Putamen (tissue), 1 donor: ENCODE measurements at places on chromosomes 5 and 9.

GRCh38 chr9:126952205-126952977, 37.8 kb downstream of the RALGPS1 start:
- DNase-seq, result no peak

GRCh38 chr9:69469136-69469535, 144.1 kb downstream of the ENTREP1 start:
- no peak for DNase-seq

GRCh38 chr5:98843481-98843880, 70.0 kb downstream of the RGMB start:
- no peak for DNase-seq

DNA sequence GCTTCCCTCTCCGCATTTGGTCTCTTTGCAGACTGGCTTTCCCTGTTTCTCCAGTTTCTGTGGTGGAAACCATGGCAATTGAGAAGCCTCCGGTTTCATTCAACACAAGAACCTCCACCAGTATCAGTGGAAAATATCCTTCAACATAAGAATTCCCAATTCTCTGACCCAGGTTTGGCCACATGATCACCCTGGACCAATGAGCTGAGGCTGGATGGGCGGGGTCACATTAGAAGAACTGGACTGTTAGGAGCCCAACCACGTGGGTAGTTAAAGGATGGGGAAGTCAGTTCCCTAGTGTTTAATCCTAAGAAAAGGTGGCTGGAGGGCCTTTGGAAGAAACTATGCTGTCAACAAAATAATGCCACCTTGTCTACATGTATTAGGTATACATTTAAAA, 336.3 kb downstream of the DMRT2 start:
- no peak for DNase-seq

DNA sequence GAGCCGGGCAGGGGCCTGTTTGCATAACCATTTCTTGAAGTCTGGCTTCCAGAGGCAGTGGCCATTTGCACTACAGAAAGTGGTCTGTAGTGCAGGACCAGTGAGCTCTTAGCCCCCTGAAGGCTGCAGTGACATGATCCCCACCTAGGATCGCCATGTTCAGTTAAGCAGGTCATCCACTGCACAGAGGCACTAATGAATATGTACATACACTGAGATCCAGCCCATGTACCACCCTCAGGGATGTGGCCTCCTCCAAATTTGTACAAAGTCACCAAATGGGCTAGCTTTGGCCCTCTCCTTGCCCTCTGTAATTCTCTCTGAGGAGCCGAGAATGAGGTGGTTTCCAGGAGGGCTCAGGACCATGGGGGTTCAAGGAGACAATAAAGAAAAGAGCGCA, 8.3 kb upstream of the SUSD3 start:
- DNase-seq, result no peak

DNA sequence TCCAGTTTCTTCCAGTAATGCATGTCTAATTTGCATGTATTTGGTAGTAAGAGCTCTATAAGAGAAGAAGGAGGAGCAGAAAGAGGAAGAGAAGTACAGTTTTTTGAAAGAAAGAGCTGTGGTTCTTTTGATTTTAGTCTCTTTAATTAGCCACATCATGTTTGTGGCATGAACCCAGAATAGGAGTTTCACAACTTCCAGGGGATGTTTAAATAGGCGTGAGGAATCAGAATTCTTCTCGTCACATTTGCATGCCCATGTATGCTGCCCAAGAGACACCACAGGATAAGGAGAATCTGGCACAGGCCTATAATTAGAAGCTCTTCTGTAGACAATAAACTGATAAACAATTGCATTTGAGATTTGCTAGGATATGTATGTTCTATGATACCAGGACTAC, 78.7 kb downstream of the GAS1 start:
- DNase-seq, result no peak

DNA sequence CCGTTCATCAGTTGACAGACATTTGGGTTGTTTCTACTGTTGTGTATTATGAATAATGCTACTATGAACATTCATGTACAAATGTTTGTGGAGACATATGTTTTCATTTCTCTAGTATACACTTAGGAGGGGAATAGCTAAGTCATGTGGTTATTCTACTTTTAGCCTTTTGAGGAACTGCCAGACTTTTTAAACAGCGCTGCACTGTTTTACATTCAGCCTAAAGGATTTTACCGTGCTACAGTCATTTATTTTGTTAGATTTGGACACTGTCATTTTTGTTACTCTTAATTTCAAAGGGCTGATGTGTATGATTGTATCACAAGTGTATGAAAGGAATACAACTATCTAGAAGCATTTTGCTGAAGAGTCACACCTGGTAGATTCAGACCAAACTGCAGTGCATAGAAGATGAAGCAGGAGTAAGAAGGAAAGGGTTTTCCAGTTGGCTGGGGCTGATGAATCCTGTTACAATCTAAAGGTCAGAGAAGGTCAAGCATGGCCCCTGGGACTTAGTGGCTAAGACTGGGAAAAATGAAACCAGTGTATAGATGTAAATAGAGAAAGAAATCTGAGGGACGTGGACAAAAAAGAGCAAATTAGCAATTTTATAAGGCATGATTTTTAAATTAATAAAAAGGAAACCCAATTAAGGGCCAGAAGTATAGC, 509.7 kb downstream of the PSAT1 start:
- DNase-seq, result no peak

DNA sequence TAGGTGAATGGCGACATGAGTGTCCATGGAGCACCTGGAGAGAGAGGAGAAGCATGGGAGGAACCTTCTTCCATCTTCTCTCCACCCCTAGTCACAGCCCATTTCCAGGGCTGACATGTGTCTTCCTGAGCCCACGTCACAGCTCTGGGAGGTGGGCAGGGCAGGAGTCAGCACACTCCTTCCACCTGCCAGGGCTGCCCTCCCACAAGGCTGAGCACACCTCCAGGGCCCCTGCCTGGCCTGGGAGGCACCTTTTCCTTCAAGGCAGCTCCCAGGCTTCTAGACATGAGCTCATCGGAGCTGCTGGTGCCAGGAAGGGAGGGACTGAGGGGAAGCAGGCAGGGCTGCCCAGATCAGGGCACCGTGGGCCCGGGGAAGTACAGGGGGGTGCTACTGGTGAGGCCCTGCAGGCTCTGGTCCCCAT, 13.6 kb upstream of the SYNPO start:
- DNase-seq, result peak; percentile 81

GRCh38 chr9:33623658-33624586, 99.9 kb downstream of the ANKRD18B start:
- peak; percentile 60 for DNase-seq

GRCh38 chr5:78588507-78588906, 60.1 kb downstream of the LHFPL2 start:
- no peak for DNase-seq

DNA sequence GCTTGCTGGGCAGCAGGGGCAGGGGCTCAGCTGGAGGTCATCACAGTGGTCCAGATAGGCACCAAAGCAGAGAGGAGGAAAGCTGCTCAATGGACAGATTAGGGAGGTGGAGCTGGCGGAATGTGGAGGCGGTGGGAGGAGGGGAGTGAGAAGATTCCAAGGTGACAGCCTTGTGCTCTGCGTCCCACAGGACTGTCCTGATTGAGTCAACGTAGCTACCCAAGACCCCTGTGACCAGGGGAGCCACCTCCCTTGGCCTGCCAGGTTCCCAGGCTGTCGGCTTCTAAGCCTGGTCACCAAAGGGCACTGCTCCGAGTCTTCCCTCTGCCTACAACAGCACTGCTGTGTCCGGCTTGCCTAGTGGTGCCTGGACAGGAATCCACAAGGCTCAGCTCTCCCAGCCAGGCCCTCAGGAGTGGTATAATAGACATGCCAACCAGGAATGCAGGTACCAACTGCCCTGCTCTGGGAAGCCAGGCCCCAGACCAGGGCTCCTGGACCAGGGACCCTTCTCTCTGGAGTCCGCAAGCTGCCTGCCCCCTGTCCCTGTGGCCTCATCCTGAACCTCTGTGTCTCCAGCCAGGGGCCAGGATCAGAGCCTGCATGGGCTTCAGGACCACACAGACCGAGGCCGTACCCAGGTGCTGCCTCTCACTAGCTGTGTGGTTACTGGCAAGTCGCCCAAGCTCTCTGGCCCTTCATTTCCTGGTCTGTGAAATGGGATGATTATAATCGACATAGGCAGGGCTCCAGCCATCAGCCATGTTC, 67.9 kb downstream of the STK10 start:
- no peak for DNase-seq

- DNase-seq, result no peak
Observed at GRCh38 chr9:19533373-19533772, 124.6 kb downstream of the ACER2 start.

DNA sequence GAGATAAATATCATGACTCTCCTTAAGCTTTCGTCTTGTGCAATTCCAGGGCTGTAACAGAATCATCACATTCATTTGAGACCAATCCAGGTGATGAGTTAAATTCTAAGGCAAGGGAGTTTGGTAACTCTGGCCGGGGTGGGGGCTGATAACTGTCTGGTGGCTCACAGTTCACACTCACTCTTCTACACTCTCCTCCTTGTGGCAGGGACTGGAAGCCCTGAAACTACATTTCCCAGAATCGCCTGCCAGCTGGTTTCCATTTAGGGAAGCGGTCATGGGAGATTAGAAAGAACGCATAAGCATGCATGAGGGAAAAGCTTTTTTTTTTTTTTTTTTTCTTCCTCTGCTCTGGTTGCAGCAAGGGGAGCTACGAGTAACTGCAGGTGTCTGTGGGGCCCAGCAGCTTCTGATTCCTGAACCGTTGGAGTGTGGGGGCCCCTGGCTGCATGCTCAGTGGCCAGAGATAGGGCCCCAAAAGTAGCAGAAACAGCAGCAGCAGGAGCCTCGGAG, 154.8 kb upstream of the TBC1D2 start:
- peak; percentile 19 for DNase-seq

GRCh38 chr5:83204651-83205050, 127.3 kb downstream of the XRCC4 start:
- no peak for DNase-seq

DNA sequence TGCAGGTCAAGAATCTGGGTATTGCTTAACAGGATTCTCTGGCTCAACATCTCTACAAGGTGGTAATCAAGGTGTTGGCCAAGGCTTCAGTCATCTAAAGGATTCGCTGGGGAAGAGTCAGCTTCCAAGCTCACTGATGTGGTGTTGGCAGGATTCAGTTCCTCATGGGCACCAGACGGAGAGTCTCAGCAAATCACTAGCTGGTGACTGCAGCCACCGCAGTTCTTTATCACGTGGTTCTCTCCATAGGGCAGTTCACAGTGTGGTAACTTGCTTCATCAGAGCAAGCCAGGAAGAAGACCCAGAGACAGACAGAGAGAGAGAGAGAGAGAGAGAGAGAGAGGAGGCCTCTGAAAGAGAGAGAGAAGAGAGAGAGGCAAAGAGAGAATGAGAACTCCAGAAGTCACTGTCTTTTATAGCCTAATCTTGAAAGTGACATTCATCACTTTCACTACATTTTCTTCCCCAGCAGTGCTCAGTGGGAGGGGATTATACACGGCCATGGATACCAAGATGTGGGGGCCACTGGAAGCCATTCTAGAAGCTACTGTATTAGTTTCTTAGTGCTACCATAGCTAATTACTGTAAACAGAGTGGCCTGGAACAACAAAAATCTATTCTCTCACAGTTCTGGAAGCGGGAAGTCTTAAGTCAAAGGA, 109.2 kb upstream of the SMIM23 start:
- peak; percentile 6 for DNase-seq

DNA sequence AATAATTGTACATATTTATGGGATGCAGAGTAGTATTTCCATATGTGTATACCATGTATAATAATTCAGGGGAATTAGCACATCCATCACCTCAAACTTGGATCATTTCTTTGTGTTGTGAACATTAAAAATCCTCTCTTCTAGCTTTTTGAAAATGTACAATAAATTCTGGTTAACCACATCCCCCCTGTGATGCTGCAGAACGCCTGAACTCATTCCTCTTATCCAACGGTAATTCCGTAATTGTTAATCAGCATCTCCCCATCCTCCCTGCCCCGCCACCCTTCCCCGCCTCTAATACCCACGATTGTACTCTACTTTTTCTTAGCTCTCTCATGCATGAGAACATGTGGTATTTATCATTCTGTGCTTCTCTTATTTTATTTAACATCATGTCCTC, 127.7 kb upstream of the ANKRD55 start:
- no peak for DNase-seq

GRCh38 chr9:3954331-3955304, 345.2 kb downstream of the GLIS3 start:
- DNase-seq, result peak; percentile 37

GRCh38 chr5:141753971-141754713, 72.1 kb upstream of the ARAP3 start:
- no peak for DNase-seq

DNA sequence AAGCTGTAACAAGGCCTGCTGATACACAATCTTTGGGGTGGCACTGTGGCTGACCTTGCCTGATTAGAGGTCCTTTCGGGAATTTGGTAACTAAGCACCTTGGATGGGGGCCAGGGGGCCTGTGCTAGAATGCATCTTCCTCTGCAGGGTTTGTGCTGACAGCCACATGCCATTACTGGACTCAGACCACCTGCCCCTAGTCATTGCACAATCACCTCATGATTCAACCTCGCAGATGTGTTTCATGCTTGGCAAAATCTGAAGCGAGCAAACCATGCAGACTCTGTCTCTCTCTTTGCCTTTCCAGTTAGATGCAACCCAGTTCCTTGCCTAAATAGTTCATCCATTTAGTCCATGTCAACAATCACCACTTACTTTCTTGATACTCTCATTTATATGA, 96.5 kb upstream of the ERCC6L2 start:
- no peak for DNase-seq

DNA sequence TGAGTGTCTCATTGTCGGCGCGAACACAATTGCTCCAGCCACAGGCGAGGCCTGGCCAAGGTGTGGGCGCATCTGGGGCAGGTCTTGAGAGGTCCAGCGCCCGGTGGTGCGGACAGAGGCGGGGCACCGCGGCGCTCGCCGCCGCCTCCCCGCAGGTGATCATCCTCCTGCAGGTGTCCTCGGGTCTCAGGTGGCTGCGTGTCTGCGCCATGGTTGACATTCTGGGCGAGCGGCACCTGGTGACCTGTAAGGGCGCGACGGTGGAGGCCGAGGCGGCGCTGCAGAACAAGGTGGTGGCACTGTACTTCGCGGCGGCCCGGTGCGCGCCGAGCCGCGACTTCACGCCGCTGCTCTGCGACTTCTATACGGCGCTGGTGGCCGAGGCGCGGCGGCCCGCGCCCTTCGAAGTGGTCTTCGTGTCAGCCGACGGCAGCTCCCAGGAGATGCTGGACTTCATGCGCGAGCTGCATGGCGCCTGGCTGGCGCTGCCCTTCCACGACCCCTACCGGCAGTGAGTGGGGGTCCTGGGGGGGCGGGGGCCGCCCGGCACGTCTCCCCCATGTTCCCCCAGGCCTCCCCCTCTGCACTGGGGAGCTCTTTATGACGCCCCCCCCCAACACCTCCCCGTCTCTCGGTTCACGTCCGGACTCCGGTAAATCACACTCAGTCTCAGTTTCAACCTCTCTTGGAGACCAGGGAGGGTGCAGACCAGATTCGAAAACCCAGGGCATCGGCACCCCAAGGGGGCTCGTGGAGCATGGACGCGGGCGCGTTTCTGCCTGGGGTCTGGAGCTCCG, 446 bp downstream of the NXNL2 start:
- DNase-seq, result no peak
